Brain (organoid and tissue), 16 donors: ENCODE measurements at places on chromosomes 1 and 21. TPM values are rescaled to one million over a fixed set of nuclear protein-coding genes. Genes with fewer than 3 reads are reported as not detected.

CC2D1B gene
- polyA plus RNA-seq = 22.1 TPM

SEC16B gene
- polyA plus RNA-seq = 1.1 TPM

HES2 gene
- not detected for polyA plus RNA-seq

RORC gene
- 3.1 TPM for polyA plus RNA-seq

IGSF3 gene
- polyA plus RNA-seq = 25.4 TPM

TEDDM1 gene
- polyA plus RNA-seq = not detected

CHODL gene
- 0.64 TPM for polyA plus RNA-seq

E2F2 gene
- polyA plus RNA-seq = 10.2 TPM

GPR37L1 gene
- 32.7 TPM for polyA plus RNA-seq

TIAM1 gene
- polyA plus RNA-seq = 47.1 TPM

VHLL gene
- polyA plus RNA-seq = not detected

RPTN gene
- not detected for polyA plus RNA-seq

GPR3 gene
- polyA plus RNA-seq = 2.7 TPM

IL20 gene
- not detected for polyA plus RNA-seq

CTSK gene
- 4.0 TPM for polyA plus RNA-seq

RCC1 gene
- 51.1 TPM for polyA plus RNA-seq

CD5L gene
- 1.9 TPM for polyA plus RNA-seq

FOXO6 gene
- 8.1 TPM for polyA plus RNA-seq

HSD3B2 gene
- not detected for polyA plus RNA-seq

RAP1GAP gene
- 60.7 TPM for polyA plus RNA-seq

HMCN1 gene
- 0.32 TPM for polyA plus RNA-seq

OXCT2 gene
- polyA plus RNA-seq = 0.83 TPM

ALG6 gene
- polyA plus RNA-seq = 8.4 TPM

TCP10L gene
- 6.8 TPM for polyA plus RNA-seq

GNG12 gene
- polyA plus RNA-seq = 7.6 TPM

CBR3 gene
- 9.6 TPM for polyA plus RNA-seq

CD53 gene
- polyA plus RNA-seq = 9.0 TPM

PAQR6 gene
- polyA plus RNA-seq = 319 TPM

NUDC gene
- polyA plus RNA-seq = 280 TPM

RUNX1 gene
- polyA plus RNA-seq = 5.0 TPM

SPATC1L gene
- polyA plus RNA-seq = 44.7 TPM

TXLNA gene
- 36.3 TPM for polyA plus RNA-seq

FHAD1 gene
- polyA plus RNA-seq = 1.4 TPM

NCF2 gene
- polyA plus RNA-seq = 3.5 TPM

OBSCN gene
- polyA plus RNA-seq = 4.5 TPM

CLIC6 gene
- 0.14 TPM for polyA plus RNA-seq

CACNA1S gene
- 0.19 TPM for polyA plus RNA-seq

TNFRSF4 gene
- 1.2 TPM for polyA plus RNA-seq

LCE1A gene
- polyA plus RNA-seq = not detected

LGR6 gene
- 0.66 TPM for polyA plus RNA-seq

CLEC20A gene
- not detected for polyA plus RNA-seq

FAM3B gene
- polyA plus RNA-seq = 11.0 TPM

DTL gene
- 26.4 TPM for polyA plus RNA-seq

APCS gene
- not detected for polyA plus RNA-seq

CLDN17 gene
- polyA plus RNA-seq = not detected

MAP1LC3C gene
- polyA plus RNA-seq = 0.37 TPM

NTMT2 gene
- 0.59 TPM for polyA plus RNA-seq

NEK2 gene
- polyA plus RNA-seq = 24.4 TPM

UBAP2L gene
- 123 TPM for polyA plus RNA-seq

ATXN7L2 gene
- 9.2 TPM for polyA plus RNA-seq

RIMKLA gene
- polyA plus RNA-seq = 29.9 TPM

GBP6 gene
- not detected for polyA plus RNA-seq

PLXNA2 gene
- 5.7 TPM for polyA plus RNA-seq

GABPA gene
- polyA plus RNA-seq = 6.1 TPM

KRTAP19-7 gene
- not detected for polyA plus RNA-seq

MTF1 gene
- 5.0 TPM for polyA plus RNA-seq
